ENCODE measurements at places on chromosomes 1 and 21.

- no peak for DNase-seq
These were observed 138.8 kb upstream of the HMGB4 start for GRCh38 chr1:33725037-33725436.

DNA sequence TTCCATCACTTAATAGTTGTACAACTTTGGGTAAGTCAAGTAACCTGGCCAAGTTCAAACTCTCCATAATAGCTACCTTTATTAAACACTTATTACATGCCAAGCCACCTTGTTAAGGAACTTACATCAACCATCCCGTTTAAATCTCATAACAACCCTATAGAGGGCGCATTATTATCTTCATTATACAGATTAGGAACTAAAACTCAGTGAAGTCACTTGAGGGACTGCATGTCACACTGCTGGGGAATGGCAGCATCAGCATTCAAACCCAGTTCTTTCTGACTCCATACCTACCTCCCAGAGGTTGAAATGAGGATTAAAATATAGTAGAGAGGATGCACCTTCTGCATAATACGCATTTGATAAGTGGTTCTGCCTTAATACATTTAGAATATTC, 47.1 kb upstream of the PLA2G2C start:
- no peak for DNase-seq

GRCh38 chr1:202144402-202145067, at the start of gene ARL8A:
Gene ARL8A (minus strand): TSS chr1:202144737. CDS start chr1:202144572, 165 bp downstream.
- peak; percentile 51 for DNase-seq

GRCh38 chr1:183871142-183871541, 66.2 kb downstream of the RGL1 start:
- no peak for DNase-seq

- no peak for DNase-seq
These were observed 1.6 kb downstream of the CDC42 start for GRCh38 chr1:22053861-22054770.

- DNase-seq = no peak
These were observed 58.3 kb upstream of the HAO2 start for GRCh38 chr1:119310301-119310700.

DNA sequence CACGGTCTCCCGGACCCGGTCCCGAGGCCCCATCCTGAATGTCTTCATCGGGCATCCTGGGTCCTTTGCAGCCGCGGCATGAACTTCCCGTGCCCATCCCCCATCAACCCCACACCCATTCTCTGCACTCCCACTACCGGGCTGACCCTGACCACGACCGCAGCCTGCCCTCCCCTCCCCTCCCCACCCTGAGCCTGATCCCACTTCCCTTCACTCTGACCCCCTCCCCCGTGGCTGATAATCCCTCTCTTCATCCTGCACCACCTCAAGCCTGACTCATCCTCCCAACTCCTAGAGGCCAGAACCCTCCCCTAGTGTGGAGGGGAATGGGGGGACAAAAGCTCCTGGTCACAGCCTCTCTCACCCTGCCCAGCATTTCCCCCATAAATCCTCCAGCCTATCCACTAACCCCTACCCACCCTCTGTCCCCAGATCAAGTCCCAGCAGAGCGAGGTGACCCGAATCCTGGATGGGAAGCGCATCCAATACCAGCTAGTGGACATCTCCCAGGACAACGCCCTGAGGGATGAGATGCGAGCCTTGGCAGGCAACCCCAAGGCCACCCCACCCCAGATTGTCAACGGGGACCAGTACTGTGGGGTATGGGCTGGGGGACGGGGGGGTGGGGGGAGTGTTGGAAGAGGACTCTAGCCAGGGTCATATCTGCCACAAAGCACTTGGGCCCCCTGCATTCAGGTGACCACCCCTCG, 602 bp downstream of the SH3BGRL3 start:
- DNase-seq = no peak

- no peak for DNase-seq
These were observed 38.3 kb downstream of the GALNT2 start for GRCh38 chr1:230105245-230105753.

- DNase-seq = no peak
These were observed 35.8 kb upstream of the TDRD10 start for GRCh38 chr1:154466206-154466605.

- DNase-seq = no peak
These were observed 3.9 kb upstream of the RBM15 start for GRCh38 chr1:110335265-110335664.

DNA sequence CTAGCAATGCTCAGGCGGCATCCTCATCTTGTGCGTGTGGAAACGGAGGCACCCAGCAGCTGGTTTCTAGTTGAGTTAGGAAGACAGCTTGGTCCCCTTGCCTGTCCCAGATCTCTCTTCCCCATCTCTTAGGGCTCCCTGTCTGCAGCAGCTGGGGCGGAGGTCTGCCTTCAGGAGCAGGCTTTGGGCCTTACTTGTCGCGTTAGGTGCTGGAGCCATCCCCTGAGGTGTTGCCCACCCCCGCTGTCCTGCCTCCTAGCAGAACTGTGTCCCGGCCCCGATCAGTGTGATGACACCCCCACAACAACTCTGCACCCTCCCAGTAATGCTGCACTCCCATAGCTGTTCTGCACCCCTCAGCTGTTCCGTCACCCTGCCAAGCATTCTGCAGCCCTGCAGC, 40.7 kb downstream of the UMODL1 start:
- DNase-seq = no peak

- DNase-seq = no peak
These were observed 126.8 kb upstream of the DEPDC1 start for GRCh38 chr1:68623700-68624099.

- no peak for DNase-seq
These were observed 5.5 kb upstream of the ZRANB2 start for GRCh38 chr1:71086331-71086730.

GRCh38 chr1:105137543-105138457, 1388.1 kb downstream of the AMY1C start:
- DNase-seq = no peak

DNA sequence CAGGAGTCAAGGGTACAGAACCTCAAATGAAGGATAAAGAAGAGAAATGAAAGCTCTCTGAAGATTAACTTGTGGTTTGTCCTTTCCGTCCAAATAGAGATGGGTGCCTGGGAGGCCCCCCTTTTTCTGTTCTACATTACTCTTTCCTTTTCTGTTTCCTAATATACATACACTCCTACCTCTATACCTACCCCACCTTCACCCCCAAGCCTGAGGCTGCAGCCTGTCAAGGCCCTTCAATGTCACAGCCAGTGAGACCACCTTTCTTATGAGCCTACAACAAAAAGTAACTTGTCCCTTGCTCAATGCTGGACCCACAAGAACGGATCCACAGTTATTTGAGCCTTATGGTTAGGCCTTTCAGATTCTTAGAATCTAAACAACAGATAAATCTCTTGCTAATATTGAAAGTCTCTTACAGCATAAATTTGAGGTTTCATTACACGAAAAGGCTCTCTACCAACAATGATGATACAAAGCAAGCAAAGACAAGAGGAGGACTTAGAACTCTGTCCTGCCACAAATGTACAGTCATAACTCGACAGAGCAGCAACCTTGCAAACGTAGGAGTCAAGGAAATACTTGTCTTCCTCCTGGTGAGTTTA, 4.1 kb upstream of the TRAF3IP3 start:
- no peak for DNase-seq

DNA sequence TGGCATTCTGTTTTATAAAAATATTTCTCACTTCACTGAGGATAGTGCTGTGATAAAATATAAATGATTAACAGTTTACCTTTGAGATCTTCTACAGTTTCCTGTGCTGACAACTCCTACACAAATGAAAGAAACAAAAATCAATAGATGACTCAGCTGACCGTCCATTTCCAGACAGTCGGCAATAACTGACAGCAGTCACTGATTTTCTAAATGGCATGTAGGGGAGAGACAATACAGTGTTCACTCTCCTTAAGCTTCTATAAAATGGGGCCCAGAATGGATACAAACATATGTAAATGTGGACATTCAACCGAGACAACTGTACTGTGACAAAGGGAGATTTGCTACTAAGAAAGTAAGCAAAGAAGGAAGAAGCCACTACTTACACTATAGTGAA, 34.3 kb downstream of the PCNX2 start:
- DNase-seq = no peak

- no peak for DNase-seq
These were observed 64.9 kb upstream of the GNG12 start for GRCh38 chr1:67898033-67898726.

DNA sequence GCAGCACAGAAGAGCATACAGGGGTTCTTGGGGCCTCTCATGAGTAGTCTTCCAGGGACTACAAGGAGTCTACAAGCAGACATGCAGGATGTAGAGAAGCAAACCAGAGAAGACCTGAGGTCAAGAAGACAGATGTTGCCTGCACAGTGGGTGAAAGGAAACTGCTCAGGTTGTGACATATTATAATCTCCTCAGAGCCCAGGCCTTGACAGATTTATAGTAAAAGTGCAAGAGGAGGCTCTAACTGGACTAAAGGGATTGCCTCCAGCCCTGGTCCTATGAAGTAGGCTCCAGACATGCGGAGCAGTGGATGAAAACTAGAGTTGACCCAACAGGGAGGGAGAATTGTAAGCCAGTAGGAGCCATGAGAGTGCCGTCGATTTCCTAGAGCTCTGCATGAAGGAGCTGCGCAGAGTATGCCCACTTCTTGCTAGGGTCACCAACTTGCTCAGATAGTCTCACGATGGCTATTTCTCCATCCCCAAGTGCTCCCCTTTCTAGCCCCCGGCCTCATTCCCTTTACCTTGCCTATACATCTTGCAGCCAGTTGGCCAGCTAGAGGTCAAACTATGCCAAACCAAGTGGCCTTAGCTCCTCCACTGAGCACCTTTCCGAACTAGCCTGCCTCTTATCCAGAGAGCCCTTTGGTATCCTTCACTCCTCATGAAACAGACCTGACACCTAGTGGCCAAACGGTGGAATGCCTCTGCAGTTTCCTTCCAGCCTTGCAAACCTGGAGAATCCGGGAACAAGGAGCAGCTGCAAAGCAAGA, 36.2 kb upstream of the IPO9 start:
- DNase-seq = peak; percentile 94

- no peak for DNase-seq
These were observed 29.4 kb downstream of the COA7 start for GRCh38 chr1:52668711-52669110.

- DNase-seq = no peak
These were observed 135.4 kb downstream of the BACH1 start for GRCh38 chr21:29434081-29434480.

DNA sequence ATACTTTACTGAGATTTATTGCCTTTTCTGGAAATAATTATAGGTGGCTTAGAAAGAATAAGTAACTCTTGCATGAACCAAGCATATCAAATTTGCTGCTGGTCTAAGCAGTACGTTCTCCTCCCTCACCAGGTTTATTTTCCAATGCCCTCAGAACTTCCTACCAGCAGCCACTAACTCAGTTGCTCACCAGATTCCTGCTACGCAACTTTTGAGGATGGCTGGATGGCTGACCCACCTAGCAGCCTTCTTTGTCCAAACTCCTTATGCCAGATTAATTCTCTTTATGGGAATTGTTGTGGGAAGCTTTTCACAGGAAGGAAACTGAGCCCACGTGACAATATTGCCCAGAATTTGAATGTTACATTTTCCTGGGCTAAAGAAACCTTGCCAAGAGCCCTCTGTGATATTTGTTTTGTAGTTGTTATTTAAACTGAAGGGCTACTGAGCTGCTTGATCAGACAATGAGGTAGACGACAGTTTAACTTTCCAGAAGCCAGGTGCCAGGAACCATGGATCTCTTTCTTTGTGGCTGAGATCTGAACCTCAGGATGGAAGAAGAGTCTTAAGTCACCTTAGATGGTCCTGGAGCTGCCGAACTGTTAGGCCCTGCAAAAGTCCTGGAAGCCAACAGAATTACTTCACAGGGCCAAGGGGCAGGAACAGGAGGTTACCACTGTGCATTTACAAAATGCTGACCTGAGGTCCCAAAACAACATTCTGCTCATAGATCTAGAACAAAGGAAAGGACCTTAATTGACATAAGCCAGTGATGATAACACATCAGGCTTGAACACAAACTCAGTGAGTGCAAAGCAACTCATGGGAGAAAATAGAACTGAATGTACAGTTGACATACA, 85.5 kb upstream of the ATP1A1 start:
- DNase-seq = no peak

- DNase-seq = no peak
These were observed 37.4 kb upstream of the NRDC start for GRCh38 chr1:51915951-51916350.

DNA sequence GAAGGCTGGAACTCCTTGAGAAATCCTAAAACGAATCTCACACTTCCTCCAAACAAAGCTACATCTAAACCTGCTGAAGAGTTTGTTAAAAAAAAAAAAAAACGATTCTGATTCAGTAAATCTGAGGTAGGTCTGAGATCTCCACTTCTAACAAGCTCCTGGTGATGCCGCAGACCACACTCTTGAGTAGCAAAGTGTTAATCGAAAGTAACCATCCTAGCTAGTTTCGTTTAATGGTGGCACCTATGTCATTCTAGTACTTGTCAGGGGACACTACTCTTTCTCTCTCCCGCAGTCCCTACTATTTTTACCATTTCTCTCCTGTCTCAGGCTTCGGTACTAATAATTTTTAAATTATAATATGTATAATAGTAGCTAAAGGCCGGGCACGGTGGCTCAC, 2.1 kb downstream of the CLCC1 start:
- DNase-seq = no peak

- DNase-seq = no peak
These were observed 30.7 kb upstream of the RCC2 start for GRCh38 chr1:17470021-17470799.

GRCh38 chr1:226738995-226739695, at the start of gene ITPKB:
Gene ITPKB (minus strand): TSS chr1:226739282. CDS start chr1:226737458, 1,824 bp downstream.
- peak; percentile 52 for DNase-seq

- no peak for DNase-seq
These were observed 17.0 kb upstream of the ANGEL2 start for GRCh38 chr1:213032651-213033050.

GRCh38 chr1:40039245-40039756, 1.2 kb upstream of the CAP1 start:
- no peak for DNase-seq

DNA sequence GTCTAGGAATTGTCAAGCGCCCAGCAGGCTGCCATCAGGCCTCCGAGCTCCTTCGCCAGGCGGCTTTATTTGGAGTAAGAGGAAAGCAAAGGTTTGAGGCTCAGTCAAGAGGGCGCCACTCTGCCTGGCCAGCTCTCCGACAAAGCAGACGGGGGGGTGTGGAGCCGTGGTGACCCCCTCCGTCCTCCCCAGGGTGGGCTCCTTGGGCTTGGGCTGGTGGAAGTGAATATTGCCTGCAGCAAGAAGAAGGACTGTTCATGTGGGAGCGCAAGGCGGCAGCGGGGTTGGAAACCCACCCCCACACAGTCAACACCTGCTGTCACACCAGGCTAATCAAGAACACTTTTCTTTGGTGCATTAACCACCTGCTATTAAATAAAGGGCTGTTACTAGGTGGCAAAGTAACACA, 14.6 kb downstream of the EPHX1 start:
- DNase-seq = no peak
